ENCODE measurements at places on chromosomes 2 and 18.
A peak's percentile ranks its signal among the peaks of the same experiment; 100 is the strongest.

DNA sequence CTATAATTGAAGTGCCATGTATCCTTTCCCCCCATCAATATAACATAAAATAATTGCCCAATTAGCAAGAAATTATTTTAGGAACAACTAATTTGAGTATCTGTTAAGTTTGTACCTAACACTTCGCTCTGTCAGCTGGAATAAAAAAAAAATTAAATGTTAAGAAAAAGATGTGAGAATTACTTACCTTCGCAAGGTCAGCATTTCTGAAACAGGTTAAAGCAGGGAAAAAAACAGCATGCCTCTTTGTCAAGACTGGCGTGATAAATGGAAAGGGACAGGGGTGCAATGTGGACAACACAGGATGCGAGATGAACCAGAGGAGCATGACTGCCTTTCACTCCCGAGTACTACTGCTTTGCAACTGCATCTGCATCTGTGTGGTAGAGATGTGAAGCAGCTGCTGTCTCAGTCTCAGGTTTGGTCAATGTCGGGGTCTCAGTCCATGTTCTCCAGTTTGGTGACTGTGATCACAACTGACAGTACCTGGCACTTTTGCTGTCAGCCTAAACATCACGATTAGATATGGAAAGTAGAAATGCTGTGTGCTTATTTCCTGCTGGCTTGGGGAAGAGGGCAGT lies 565.4 kb upstream of the LRRTM1 start:
- no peak for DNase-seq

DNA sequence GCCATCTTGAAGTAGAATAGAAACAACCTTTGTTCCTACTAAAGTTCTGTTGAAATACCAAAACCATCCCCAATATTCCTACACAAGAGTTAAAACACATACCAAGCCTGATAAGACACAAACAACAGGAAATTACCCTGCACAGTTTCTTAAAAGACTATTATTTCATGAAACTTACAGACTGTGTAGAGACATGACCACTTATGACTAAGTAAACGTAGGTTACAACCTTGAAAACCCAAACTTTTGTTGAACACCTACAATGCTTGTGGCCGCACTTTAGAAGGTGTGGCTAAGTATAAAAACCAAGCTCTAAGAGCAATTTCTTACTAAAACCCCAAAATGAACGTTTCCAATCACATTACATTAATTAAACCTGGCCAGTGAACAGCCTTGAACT lies 2.0 kb downstream of the SMAD2 start:
- DNase-seq, result no peak

- DNase-seq, result no peak
These were observed 74.3 kb downstream of the TFCP2L1 start for GRCh38 chr2:121210691-121211090.

GRCh38 chr2:60507211-60507965 lies 46.1 kb downstream of the BCL11A start:
- no peak for DNase-seq

- DNase-seq, result no peak
These were observed 51.0 kb upstream of the B3GNT2 start for GRCh38 chr2:62144689-62145477.

GRCh38 chr18:42114310-42114943 lies 159.4 kb downstream of the PIK3C3 start:
- peak; percentile 63 for DNase-seq

- no peak for DNase-seq
These were observed 47.4 kb downstream of the PSMG2 start for GRCh38 chr18:12750076-12750714.

DNA sequence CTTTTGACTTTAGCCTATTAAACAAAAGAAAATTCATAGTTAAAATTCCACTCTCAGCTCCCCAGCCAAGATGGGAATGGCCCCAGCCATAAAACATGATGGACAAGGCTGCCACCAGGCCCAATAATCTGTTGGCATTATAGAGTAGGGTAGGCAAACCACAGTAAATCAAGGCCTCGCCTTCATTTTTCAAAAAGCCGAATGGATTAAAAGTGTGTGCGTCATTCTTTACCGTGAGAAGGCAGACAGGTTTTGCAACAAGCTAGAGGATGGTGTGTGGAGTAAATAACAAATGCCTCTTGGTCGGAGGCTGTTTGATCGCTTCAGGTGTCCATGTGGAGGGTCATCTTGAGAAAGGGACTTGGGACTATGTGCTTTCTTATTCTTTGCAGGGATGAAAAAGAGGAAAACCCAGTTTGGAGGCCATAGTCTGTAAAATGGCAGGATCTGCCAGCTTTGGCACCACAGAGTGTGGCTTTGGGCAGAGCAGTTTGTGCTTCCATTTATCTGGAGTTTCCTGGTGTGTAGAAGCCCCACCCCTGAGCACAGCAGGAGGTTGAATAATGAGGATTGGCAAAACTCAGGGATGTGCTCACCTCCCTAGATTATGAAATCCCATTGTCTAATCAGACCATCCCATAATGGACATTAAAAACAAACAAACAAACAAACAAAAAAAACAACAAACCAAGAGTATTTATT lies 57.1 kb upstream of the ITGB6 start:
- DNase-seq, result no peak

DNA sequence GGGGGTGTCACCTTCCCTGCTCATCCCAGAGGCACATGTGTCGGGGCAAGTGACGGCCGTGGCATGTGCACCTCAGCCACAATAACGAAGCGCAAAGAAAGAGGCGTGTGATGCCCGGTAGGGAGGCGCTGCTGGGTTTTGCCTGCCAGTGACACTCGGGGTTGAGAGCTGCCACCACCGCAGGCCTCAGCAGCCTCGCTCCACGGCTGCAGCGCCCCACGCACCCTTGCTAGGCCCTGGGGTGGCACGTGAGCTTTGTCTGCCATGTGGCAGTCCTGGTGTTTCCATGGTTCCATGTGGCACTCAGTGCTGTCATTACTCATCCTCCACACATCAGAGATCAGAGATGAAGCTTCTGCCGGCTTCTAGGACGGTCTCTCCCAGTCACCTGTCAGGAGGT lies 136.0 kb upstream of the AGAP1 start:
- DNase-seq, result no peak

- no peak for DNase-seq
These were observed 66.7 kb downstream of the PDE1A start for GRCh38 chr2:182359990-182360662.

DNA sequence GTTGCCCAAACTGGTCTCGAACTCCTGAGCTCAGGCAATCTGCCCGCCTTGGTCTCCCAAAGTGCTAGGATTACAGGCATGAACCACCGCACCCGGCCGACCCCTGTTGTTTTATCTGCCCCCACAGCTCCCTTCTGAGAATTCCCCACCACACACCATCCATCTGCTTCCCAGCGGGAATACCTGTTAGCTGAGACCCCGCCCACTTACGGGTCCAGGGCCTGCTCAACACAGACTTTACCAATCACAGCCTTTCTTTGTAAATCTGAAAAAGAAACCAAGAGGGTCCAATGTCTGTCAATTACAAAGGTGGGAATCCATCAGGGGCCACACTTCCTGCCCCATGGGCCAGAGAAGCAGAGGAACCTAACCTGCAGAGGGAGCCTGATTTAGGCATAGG lies 14.2 kb upstream of the CABLES1 start:
- no peak for DNase-seq

DNA sequence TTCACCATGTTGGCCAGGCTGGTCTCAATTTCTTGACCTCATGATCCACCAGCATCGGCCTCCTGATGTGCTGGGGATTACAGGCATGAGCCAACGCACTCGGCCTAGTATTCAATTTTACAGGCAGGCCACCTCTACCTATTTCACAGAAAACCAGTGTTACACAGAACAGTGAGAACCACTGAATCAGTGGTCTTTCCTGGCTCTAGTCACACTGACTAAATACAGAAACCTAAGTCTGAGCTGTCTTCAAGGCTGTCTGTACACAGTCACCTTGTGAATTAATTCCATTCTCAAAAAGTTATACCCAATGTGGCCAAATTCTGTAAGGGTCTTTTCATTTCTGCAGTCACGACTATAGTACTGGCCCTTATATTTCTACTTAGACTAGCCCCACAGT lies 3.5 kb downstream of the RNF149 start:
- no peak for DNase-seq

- no peak for DNase-seq
These were observed 1285.9 kb upstream of the CELF4 start for GRCh38 chr18:38851526-38851925.

- DNase-seq, result peak; percentile 34
These were observed 129.6 kb upstream of the SLC1A4 start for GRCh38 chr2:64859312-64860212.

- DNase-seq, result no peak
These were observed 20.5 kb downstream of the FRZB start for GRCh38 chr2:182845794-182846417.

- DNase-seq, result no peak
These were observed 1041.2 kb upstream of the CELF4 start for GRCh38 chr18:38606841-38607240.

GRCh38 chr2:126634273-126634861 lies 21.6 kb upstream of the GYPC start:
- no peak for DNase-seq

DNA sequence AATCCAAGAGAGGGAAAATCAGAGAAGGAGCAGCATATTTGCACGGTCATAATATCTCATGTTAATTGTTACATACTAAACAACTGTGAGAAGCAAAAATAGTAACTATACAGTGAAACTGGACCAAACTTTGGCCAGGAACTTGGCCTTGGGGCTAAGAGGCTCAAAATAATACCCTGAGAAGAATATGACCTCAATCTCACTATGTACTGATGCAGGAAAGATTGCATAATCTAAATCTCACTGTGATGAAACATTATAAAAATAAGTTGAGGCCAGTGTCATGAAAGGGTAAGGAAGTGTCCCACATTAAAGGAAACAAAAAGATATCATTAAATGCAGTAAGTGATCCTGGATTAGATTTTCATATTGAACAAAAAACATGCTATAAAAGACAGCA lies 36.5 kb downstream of the ZRANB3 start:
- no peak for DNase-seq

GRCh38 chr2:173184031-173185004 lies 108.7 kb downstream of the MAP3K20 start:
- DNase-seq, result no peak

GRCh38 chr2:222017252-222017850 lies 281.4 kb downstream of the PAX3 start:
- DNase-seq, result no peak

DNA sequence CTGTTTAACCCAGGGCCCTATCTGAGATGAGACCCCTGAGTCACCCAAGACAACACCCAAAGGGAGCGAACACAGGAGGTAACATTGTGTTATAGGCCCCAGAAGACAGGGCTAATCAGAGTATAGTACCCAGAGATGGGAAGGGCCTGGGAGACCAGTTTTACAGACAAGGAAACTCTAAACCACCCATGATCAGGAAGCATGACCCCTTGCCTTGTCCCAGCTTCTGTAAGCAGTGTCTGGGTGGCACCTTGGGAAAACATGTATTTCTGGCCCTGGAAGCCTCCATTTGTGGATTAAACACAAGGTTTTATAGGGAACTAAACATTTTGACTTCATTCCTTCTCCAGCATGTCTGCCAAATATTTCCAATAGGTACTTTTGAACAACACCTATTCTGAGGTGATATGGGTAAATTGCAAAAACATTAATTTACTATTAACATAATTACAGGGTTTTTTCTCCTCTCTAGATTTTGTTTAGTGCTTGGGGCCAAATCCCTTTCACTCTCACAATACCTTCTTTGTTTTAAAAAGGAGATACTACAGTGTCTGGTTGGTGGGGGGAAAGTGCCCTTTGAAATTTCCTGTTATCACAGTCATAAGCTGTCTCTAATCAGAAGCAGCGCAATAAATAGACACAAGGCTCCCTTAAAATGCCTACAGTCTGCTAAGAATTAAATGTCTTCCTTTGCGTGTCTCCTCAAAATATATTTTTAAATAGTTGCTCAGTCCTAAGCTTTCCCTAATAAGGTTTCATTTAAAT lies 341.1 kb downstream of the BCL11A start:
- no peak for DNase-seq

DNA sequence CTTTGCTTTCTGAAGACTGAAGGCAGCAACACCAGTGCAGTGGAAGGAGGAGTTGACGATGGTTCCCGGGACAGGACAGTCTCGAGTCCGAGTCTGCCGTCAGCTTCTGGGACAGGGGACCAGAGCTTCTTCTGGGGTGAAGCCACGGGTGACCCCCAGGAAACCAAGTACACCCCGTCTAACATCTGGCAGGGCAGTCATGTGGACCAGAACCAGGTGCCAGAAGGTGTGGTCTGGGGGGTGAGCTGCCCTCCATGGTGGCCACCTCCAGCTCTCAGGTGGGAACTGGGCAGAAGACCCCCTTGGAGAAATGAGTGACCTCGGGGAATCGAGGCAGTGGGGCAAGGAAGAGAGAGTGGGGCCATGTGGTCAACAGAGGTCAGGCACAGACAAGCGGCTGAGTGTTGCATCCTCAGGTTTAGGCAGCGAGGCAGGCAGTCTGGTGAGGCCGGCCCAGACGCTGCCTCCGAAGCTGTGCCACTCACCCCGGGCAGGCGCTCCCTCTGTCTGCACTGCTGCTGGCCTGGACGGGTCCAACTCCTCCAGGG lies 204.3 kb downstream of the HDAC4 start:
- no peak for DNase-seq

DNA sequence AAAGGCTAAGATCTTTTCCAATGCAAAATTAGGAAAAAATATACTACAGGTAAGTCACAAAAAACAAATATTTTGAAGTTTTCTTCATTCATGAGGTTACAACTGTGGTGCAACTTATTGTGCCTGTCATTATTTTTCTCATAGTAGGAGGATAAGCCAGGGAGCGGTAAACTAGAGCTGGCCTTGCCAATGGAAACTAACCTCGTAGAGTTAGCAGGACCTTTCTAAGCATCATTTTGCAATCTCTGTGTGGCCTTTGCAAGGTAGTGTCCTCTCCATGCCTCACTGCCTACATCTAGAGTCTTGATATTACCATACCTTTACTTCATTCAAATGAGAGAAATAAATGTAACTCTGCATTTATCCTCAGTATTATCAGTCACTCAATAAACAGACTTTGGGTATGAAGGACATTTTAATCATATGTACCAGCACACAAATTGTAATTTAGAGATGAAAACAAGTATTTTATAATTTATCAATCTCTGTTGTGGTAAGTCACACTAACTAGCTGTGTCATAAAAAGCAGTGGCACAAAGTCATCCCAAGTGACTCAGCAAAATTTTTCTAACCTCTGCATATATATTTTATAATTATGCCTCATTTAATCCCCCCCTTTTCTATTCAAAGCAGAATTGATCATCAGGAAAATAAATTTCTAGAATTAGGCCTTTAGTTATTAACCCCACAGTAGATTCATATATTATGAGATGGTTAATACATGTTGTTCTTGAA lies 47.0 kb downstream of the LANCL1 start:
- no peak for DNase-seq

GRCh38 chr2:183825710-183826109 lies 701.5 kb downstream of the NUP35 start:
- DNase-seq, result no peak

GRCh38 chr18:58542426-58543159 lies 86.3 kb downstream of the ALPK2 start:
- DNase-seq, result no peak

GRCh38 chr18:7021994-7022840 lies 95.4 kb downstream of the LAMA1 start:
- DNase-seq, result no peak

DNA sequence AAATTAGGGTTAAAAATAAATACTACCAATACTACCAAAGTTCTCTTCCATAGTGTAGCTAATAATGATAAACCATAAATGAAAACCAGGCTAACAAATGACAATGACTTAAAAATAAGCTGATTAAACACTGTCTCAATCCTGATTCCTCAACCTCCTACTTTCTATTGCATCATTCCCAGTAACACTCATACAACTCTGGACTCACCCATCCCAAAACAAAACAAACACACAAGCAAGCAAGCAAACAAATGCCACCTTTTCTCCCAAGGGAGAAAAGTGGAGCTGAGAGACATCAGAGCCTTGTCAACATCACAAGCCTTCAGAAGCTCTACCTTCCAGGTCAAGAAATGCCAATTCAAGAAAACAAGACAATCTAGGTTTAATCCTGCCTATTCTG lies 620.7 kb downstream of the NYAP2 start:
- DNase-seq, result no peak

Data from progenitor cell of endocrine pancreas (in vitro differentiated cells).